Esophagus muscularis mucosa (tissue), 4 donors: ENCODE measurements at places on chromosomes 11 and 22. TPM values are rescaled to one million over a fixed set of nuclear protein-coding genes. Genes with fewer than 3 reads are reported as not detected.

DNA sequence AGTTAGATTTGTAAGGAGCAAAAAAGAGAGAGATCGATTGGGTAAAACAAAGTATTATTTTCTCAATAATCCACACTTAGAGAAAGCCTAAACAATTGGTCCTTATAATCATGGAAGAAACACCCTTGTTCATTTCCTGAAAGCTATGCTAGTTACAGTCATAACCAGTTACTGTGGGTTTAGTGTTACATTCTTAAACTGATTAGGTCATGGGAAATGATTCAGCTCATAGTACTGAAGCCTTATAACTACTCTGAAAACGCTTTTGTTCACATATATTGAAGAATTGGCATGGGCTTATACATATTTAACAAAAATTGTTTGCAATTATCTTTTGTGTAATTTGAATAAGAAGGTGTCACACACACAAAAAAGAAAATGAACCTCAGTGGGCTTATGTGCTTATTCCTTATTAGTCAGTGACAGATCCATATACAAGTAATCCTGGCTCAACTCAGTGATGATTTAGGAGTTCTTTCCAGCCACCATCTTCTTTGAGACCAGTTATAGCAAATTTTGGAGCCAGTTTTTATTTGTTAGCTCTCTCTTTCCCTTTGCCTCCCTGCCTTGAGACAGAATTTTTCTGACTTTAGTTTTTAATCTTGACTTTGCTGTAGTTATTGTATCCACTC is 198.5 kb upstream of the CTSC start:
- no peak for DNase-seq

GRCh38 chr11:133305208-133305956 is 226.9 kb downstream of the OPCML start:
- no peak for DNase-seq

DNA sequence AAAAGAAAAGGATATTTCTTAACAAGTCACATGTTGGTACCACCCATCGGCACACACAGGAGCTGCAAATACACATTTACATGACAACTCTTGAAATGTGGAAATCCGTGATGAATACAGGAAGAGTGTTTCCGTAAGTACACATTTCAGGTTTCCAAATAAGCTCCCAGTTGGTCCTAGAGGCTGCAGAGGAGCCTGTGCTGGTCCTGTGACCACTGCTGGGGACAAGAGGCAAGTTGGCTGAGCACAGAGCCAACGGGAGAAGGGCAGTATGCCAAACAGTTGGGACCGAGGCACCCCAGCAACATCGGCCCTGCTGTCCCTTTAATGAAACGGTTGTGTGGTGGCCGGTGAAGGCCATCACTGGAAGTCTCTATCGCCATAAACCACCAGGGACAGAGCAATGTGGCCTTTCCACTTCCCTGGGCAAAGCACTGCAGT is 38.5 kb upstream of the ARFGAP3 start:
- no peak for DNase-seq

DNA sequence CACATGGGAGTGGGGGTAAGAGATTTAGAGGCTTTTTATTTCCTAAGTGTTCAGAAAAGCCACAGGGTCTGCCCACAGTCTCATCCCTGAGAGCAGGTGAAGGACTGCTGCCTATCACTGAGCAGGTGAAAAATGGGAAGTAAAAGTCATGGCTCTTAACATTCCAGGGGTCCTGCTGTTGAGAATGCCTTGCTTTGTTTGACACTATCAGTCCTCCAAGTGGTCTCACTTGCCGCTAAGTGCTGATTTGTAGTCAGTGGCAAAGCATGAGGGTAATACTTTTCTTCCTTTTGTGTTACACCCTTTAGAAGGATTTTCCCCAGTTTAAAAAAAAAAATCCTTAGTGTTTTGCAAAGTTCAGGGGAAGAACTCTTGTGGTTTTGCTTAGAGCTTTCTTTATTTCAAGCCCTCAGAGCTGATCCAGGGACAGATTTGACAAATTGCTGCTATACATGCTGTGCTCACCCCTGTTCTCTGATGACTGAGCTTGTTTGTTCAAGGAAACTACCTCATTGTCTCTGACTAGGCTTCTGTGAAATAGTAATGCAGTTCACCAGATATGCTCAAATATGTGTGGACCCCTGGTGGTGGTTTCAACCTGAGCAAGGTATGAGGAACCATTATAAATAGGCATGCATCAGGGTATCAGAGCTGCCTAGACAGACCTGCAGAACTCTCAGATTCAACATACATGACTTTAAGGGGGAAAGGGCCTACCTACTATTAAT is 141.0 kb downstream of the ARHGAP42 start:
- no peak for DNase-seq

GRCh38 chr22:29072979-29073617 is at the start of gene KREMEN1:
Gene KREMEN1, plus strand, starts transcription at chr22:29073035. Its CDS starts 96 bp downstream, at chr22:29073131.
- no peak for DNase-seq

RAG1 gene
- 0.42 TPM for total RNA-seq

TECTA gene
- 1.2 TPM for total RNA-seq

VWCE gene
- 0.83 TPM for total RNA-seq
